ENCODE measurements at places on chromosomes 1 and 21.

DNA sequence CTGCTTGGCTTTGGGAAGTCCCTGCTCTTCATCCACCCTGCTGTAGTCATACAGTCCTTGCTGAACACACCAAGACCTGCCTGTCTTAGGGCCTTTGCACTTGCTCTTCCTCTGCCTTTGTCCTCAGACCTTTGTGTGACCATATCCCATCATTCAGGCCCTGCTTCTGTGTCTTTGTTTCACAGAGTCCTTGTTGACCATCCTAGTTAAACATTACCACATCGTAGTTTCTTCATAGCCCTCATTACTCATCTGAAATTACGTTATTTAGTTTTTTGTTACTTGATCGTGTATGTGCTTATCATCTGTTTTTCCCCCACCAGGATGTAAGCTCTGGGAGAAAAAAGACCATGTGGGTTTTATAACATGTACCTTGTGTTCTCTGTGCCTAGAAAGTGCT lies 18.3 kb upstream of the SPRR5 start:
- DNase-seq, result no peak

GRCh38 chr1:36342426-36343185 lies 19.2 kb upstream of the EVA1B start:
- peak; percentile 36 for DNase-seq

DNA sequence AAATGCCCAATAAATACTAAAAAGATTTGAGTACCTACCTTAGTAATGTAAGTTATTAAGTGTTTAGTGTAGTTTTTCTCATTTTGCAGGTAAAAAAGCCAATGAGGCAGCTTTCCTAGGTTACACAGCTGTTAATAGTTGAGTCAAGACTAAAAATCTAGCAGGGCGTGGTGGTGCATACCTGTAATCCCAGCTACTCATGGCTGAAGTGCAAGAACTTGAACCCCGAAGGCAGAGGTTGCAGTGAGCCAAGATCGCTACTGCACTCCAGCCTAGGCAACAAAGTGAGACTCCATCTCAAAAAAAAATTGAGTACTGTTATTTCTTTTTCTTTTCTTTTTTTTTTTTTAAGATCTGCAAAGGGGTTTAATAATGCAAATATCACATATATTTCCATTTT lies 7.7 kb downstream of the YBX1 start:
- DNase-seq, result no peak

DNA sequence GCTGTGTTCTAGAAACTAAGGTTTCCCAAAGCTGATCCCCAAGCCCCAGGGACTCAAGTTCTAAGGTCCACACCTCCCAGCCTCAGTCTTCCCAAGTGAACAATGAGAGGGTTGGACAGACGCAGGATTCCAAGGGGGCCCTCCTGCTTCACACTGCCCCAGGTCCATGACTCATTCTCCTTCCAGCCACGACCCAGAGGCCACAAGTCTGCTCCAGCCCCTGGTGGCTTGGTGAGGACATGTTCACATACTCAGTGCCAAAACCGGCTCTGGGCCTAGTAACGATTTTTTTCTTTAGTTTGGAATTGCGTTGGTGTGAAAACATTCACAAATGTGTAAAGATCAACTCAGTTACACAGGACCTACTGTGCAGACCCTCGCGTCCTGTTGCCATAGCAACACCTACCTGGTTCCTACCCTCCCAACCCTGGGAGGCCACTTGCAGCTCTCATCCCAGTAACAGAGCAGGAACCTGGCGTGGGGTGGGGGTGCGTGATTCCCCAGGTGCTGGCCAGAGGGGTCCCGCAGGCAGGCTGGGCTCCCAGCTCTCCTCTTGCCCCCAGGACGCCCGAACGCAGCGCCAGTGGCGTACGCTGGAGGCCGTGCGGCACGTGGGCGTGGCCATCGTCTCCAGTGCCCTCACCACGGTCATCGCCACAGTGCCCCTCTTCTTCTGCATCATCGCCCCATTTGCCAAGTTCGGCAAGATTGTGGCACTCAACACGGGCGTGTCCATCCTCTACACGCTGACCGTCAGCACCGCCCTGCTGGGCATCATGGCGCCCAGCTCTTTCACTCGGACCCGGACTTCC lies 57.0 kb downstream of the DISP3 start:
- DNase-seq, result no peak

- DNase-seq, result peak; percentile 27
Observed at GRCh38 chr1:204975568-204976235, 67.3 kb upstream of the CNTN2 start.

DNA sequence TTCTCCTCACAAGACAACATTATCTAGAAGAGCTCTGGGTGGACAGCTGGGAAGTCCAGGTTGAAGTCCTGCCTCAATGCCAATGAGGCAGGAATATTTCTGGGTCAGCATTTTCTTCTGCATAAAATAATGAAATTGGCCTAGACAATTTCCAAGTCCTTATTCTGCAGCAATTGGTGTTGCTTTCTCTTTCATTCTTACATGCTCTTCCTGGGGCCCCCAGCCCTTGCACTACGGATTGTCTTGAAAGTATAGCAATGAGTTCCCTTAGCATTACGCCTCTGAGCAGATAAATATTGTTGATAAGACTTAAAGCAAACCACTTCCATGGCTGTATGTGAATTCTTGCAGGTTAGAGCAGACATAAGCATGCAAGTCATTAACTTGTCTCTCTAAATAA lies 188.5 kb downstream of the TGFBR3 start:
- peak; percentile 23 for DNase-seq

GRCh38 chr1:188689542-188689941 lies 1788.1 kb downstream of the BRINP3 start:
- no peak for DNase-seq
